ENCODE measurements at places on chromosomes 2 and 18.
A peak's percentile ranks its signal among the peaks of the same experiment; 100 is the strongest.

- no peak for DNase-seq
These were observed 20.7 kb downstream of the RBM44 start for GRCh38 chr2:237819231-237819630.

- no peak for DNase-seq
These were observed 503.8 kb upstream of the NRXN1 start for GRCh38 chr2:51535763-51536162.

GRCh38 chr2:232203936-232204335 lies 174.6 kb upstream of the ALPP start:
- DNase-seq, result no peak

- DNase-seq, result peak; percentile 33
These were observed 55.6 kb downstream of the TGFA start for GRCh38 chr2:70498054-70498453.

GRCh38 chr18:51397347-51397962 lies 200.0 kb upstream of the MEX3C start:
- DNase-seq, result no peak

GRCh38 chr18:36149514-36150289 lies 20.0 kb downstream of the ELP2 start:
- no peak for DNase-seq

GRCh38 chr2:22748909-22749308 lies 636.1 kb upstream of the KLHL29 start:
- DNase-seq, result no peak

- DNase-seq, result no peak
These were observed 247.0 kb downstream of the TFCP2L1 start for GRCh38 chr2:121038031-121038430.

DNA sequence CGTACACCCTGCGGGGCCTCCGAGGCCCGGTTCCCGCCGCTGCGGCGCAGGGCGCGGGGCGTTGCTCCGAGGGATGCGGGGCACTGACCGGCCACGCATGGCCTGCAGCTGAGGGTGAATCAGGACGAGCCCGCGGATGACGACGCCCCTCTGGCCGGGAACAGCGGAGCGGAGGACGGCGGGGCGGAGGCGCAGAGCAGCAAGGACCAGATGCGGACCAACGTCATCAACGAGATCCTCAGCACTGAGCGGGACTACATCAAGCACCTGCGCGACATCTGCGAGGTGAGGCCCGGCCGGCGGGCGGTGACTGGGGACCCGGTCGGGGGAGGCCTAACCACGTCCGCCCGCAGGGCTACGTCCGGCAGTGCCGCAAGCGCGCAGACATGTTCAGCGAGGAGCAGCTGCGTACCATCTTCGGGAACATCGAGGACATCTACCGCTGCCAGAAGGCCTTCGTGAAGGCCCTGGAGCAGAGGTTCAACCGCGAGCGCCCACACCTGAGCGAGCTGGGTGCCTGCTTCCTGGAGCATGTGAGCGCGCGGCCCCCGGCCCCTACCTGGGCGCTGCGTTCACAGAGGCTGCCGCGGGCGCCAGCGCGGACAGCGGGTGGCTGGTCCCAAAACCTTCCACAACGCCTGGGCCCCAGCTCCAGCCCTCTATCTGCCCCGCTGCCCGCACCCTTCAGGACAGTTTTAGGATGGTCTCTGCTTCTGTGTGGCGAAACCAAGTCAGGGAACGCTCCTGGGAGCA lies 53.2 kb downstream of the FAM168B start:
- no peak for DNase-seq

DNA sequence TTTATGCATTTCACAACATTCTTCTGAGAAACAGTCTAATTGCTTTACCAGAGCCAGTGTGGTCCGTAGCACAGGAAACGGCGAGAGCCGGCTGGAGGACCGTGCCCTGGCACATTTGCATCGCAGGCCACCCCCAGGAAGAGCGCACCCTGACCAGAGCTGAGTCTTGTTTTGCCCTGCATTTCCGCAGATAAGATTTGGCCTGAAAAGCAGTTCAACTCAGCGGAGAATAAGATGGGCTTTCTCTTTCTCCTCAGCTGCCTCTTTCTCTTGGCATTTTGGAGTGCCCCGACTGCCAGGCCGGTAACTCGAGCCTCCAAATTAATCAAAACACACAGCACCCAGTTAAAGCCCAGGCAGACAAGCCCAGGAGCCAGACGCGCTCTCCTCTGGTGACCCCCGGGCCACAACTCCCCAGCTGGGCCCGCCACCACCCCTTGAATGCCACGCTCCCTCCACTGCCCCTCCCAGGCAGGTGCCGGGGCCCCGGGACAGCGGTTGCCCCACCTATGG lies 464 bp downstream of the COL4A4 start:
- DNase-seq, result no peak

DNA sequence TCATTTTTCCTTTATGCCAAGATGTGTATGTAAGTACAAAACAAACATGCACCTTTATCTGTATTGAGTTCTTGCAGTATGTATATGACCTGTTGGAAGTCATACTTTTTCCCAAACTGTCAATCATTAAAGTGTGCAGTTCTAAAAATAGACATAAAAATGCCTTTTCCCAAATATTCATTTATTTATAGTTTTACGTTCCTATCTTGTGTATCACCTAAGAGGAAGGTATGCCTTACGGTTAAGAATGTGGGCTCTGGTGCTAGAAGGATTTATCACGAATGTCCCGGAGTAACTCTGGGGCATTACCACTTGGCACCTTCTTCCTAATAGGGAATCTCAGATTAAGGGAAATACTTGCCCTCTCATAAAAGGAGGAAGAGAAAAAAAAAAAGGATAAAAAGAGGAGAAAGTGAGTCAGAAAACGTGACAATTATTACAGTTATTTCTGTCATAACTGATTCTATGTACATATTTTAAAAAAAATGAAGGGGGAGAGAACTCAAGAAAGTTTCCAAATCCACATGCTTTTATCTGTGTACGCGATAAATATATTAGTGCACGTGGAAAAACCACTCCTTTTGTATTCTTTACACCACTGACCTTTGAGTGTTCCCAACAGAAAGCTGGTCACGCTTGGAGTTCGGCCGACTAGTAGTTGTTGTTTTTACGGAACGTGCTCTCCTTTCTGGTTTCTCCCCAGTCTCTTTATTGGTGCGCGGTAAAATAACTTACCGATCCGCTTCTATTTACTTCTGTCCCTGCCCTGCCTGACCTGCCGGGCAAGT lies 721 bp downstream of the MCEE start:
- DNase-seq, result peak; percentile 3

DNA sequence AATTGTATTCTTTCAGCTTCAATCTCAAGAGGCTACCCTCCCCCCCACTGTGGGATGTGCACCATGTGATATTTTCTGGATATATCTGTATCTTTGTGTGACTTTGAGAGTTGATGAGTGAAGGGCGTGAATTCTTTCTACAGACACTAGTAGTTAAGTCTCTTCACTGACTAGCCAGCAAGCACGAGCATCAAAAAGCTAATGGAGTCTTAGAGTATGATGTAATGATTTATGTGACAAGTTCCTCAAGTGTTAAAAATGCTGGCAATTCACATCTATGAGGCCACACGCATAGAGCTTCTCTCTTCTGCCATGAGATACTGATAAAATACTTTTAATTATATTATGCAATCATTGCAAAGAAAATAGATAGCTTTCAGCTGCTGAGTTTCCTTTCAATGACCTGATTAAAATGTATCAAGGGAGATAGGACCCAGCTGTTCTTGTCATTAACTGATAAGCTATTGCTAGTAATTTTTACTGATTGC lies 304.8 kb downstream of the TRIB2 start:
- DNase-seq, result no peak

GRCh38 chr2:45305599-45305998 lies 296.3 kb upstream of the SIX2 start:
- no peak for DNase-seq

DNA sequence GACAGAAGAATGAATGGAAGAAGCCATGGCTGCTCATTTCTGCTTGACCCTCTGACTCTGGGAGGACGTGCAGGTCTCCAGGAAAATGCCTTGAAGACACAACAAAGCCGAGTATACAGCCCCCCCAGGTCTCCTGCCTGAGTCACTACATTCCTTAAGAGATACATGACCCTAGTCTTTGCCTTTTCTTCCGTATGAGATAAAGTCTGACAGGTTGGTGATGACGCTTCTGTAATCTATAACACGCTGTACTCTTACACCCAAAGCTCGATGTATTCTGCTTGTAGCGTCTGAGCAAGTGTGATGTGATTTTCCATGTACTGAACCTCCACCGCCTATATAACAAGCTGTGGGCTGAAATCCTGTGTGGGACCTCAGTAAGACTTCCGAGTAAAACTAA lies 77.3 kb downstream of the KCTD1 start:
- no peak for DNase-seq

- DNase-seq, result no peak
These were observed 512.8 kb upstream of the NRP2 start for GRCh38 chr2:205169464-205169863.

GRCh38 chr18:22563164-22563583 lies 145.5 kb upstream of the CTAGE1 start:
- peak; percentile 88 for DNase-seq

DNA sequence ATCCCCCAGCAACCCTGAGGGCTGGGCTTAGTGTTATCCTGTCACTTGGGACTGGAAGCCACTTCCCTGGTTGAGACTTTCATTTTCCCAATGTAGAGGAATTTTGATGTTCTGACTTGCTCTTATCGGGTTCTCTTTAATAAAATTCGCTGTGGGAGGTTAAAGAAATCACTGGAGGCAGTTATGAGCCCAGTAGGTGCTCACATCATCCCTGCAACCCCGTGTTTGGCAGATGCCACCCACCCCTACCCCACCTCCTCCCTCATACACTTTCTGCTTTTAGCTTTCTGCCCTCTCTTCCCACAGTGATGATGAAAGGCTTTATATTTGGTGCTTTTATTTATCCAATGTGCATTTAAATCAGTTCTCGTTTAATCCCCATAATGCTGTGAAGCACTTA lies 106.6 kb downstream of the MAPK4 start:
- no peak for DNase-seq

- no peak for DNase-seq
These were observed 67.4 kb downstream of the KCTD18 start for GRCh38 chr2:200442471-200442870.

GRCh38 chr2:222743251-222743812 lies 71.9 kb downstream of the MOGAT1 start:
- no peak for DNase-seq

DNA sequence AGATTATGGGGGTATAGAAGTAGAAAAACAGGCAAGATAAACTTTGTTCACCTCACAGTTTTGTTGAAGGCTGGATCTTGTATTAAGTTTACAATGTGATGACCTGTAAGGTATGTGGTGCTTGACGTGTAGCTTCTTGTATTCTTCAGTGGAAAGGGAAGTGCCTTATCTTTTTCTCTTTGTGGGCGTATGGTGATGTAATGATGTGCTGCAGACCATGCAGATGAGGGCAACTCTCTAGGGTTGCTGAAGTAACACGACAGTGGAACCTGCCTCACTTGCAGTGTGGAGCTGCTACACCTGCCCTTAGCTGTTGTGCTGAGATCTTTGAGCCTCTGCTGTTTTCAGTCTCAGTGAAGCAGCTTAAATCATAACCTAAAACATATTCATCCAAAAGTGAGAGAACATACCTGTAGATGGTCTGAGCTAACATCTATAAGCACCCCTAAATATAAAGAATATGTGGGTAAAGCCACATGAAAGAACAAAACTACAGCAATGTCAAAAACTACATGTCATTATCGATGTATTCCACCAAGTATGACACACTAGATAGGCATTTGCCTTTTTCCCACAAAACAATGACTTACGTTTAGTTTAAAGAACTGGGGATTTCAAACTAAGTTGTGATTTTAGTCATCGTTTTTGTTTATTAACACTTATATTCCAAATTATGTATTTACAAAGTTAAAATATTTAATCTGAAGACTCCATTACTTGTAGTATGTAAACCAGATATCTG lies 1144.1 kb downstream of the CNTNAP5 start:
- no peak for DNase-seq

DNA sequence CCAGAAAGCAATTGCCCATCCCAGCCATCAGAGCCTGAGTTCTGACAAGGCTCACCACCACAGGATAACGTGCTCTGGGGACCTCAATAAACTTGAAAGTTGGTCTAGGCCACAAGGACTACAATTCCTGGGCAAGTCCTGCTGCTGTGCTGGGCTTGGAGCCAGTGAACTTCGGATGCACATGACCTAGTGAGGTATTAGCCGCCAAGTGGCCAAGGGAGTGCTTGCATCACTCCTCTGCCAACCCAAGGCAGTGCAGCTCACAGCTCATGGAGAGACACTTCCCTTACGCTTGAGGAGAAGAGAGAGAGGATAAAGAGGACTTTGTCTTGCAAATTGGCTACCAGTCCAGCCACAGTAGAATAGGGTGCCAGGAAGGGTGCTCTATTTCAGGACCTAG lies 219.6 kb downstream of the MBD2 start:
- DNase-seq, result no peak

GRCh38 chr18:32974421-32975162 lies 201.8 kb upstream of the KLHL14 start:
- DNase-seq, result no peak

DNA sequence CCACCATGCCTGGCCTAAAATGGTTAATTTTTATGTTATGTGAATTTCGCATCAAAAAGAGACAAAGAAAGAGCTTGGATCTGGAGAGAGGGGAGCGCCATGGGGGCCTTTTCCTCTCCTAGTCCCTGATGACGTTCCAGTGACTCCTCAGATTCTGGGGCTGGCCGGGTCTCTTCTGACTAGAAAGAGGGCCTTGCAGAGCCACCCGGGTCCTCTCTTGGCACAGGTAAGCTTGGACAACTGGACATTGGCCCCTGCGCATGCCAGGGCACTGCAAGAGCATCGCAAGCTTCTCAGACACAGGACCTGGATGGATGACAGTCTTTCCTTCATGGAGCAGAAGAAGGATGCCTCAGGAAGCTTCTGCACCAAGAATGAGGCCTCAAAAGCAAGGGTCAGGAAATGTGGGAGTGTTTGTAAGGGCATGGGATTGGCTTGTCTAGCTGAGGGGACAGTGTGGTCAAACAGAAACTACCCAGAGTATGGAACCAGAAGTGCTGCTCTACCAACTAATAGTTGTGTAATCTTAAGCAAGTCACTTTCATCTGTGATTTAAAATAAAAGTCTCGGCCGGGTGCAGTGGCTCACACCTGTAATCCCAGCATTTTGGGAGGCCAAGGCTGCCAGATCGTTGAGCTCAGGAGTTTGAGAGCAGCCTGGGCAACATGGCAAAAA lies 35.2 kb downstream of the FOSL2 start:
- DNase-seq, result no peak

DNA sequence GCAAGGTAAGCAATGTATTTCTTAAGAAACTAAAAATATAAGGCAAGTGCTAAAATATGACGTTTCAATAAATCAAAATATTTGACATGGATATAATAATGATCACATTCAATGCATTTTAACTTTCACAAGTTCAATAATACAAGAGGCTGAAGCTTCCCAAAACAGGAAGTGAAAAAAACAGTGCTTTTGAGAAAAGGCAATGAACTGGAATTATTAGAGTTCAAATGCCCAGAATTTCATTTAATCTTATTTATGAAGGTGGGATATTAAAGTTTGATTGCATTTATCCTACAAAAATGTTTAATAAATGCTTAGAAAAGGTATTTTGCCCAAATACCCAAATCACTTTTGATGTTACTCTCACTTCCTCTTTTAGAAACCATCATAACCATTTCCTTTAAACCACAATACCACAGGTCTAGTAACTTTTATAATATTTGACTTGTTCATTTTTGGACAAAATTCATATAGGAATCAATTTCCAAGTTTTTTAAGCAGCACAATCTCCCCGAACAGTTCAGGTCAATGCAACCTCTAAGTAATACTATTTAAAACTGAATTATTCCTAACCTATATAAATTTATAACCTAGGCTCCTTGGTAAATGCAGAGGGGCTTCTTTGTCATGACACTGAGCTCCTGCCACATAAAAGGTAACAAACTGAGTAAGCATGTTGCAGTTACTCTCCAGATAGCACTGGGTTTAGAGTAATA lies 2.1 kb downstream of the NCKAP1 start:
- no peak for DNase-seq

- no peak for DNase-seq
These were observed 88.3 kb downstream of the SLC8A1 start for GRCh38 chr2:40363631-40364030.
